ENCODE measurements at places on chromosomes 2 and 18.

DNA sequence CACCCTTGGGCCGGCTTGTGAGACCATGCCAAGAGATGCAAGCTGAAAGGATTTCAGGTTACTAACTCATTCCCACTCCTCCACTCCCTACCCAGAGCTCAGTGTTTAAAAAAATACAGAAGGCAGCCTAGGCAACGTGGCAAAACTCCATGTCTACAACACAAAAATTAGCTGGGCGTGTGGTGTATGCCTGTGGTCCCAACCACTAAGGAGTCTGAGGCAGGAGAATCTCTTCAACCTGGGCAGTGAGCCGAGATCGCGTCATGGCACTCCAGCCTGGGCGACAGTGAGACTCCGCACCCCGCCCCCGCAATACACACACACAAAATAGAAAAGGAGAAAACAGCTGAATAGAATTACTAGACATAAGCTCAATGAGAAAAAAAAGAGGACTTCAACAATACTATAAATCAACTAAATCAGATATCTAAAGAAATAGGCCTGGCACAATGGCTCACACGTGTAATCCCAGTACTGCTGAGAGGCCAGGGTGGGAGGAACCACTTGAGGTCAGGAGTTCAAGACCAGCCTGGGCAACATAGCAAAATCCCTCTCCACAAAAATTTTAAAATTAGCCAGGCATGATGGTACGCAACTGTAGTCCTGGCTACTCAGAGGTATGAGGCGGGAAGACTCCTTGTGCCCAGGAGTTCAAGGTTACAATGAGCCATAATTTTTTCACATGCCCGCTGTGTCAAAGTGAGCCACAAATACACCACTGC, 10.1 kb downstream of the IWS1 start:
- peak overlapping the region; percentile 58 for H3K27ac ChIP-seq
- peaks cover 37% of the 10 kb centered on the region for H3K4me1 ChIP-seq
- DNase-seq = no peak
- H3K27me3 ChIP-seq = no peaks in the 10 kb centered on the region
- no peak overlapping the region for H3K4me3 ChIP-seq

GRCh38 chr18:36352384-36352783, 54.9 kb downstream of the FHOD3 start:
- no peak overlapping the region for H3K27ac ChIP-seq
- peaks cover 19% of the 10 kb centered on the region for H3K4me1 ChIP-seq
- H3K27me3 ChIP-seq = no peaks in the 10 kb centered on the region
- no peaks in the 10 kb centered on the region for H3K36me3 ChIP-seq

- H3K4me1 ChIP-seq = peaks cover 15% of the 10 kb centered on the region
- H3K36me3 ChIP-seq = no peaks in the 10 kb centered on the region
- H3K27ac ChIP-seq = no peak overlapping the region
- DNase-seq = no peak
- no peaks in the 10 kb centered on the region for H3K27me3 ChIP-seq
Observed at GRCh38 chr2:166282154-166282553, 93.6 kb downstream of the SCN9A start.

GRCh38 chr18:72820571-72820970, 47.2 kb downstream of the NETO1 start:
- H3K36me3 ChIP-seq = no peaks in the 10 kb centered on the region
- H3K4me1 ChIP-seq = no peaks in the 10 kb centered on the region
- H3K27ac ChIP-seq = no peak overlapping the region
- no peaks in the 10 kb centered on the region for H3K27me3 ChIP-seq
- H3K4me3 ChIP-seq = no peak overlapping the region

DNA sequence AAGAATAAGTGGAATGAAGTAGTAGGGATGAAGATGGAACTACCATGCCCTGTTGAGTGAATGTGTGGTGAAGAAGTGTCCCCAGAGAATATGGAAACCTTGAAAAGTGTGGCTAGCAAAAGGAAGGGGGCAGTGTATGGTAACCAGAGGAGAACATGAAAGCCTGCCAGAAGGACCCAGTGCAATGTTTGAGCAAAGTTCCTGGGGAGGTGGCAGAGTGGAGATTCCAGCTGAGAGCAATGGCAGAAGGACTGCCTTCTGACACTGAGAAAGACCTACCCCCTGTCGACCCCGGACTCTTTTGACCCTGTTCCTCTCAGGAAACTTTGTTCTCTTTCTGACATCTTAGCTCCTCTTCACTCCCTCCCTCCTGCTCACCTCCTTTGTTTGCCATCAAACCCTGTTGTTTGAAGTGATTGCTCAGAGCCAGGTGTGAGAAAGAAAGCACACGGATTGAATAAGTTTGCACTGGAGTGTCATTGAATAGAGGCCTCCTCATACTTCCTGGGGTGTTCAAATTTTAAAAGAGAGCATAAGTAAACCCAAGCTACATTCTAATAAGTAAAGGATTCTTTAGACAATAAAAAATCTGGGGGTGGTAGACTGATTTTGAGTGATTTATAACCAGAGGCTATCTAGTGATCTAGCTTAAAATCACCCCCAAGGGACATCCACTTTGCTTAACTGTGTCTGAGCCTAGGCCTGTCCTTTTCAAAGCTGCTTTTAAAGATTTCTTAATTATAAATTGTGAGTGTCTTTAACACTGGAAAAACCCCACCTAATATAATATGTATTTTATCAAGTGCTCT, 57.1 kb downstream of the TRIB2 start:
- no peaks in the 10 kb centered on the region for H3K36me3 ChIP-seq
- peaks cover 37% of the 10 kb centered on the region for H3K4me1 ChIP-seq
- no peak overlapping the region for H3K27ac ChIP-seq
- H3K27me3 ChIP-seq = peaks cover 63% of the 10 kb centered on the region
- DNase-seq = peak; percentile 16
- no peak overlapping the region for H3K4me3 ChIP-seq

DNA sequence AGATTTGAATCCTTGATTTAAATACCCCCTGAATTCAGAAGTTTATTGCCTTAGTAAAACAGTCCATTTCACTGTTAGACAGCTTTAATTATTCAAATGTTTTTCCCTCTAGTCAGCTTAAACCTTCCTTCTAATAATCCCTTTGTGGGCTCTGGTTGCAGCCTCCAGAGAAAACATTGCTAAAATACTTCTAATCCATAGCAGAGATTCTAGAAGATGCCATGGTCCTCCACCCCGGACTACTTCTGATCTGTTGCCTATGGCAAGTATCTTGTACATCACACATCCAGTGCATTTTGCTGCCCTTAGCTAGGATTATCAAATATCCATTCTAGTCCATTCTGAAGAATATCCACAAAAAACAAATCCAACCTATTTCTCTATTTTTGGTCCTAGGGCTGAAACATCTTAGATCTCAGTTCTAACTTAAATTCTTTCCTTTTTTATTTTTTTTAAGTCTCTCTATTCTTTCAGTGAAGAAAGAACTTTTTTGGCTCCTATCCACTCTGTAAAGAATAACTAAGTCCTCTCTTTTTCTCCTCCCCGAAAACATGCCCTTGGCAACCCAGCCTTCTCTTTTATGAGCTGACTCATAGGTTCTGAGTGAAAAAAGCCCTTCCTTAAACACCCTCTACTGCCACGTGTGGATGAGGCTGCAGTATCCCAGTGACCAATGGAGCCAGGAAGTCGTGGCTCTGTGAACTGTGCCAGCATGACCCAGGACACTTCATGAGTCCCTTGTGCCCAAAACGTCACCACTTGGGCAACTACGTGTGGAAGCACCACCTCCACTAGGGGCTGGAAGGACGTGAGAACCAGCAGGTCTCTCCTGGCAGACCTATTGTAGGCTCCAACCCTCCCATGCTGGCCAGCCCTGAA, 349.8 kb downstream of the TNS1 start:
- no peaks in the 10 kb centered on the region for H3K36me3 ChIP-seq
- no peak for DNase-seq
- H3K4me1 ChIP-seq = peaks cover 8% of the 10 kb centered on the region
- no peak overlapping the region for H3K27ac ChIP-seq
- no peak overlapping the region for H3K4me3 ChIP-seq
- no peaks in the 10 kb centered on the region for H3K27me3 ChIP-seq

DNA sequence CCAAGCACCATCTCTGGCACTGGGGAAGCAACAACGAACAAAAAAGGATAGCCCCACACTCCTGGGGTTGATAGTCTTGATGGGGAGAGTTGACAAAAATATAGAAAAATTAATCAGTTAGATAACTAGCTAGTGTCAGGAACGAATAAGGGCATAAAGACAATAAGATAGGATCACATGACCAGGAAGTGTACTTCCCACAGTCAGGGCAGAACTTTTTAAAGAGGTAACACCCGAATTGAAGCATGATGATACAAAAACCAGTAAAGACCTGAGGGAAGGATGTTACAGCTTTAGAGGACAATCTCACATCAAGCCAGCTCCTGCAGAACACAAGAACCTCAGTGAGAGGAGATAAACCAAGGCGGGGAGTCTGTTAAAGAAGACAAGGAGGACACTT, 295.4 kb upstream of the CRIM1 start:
- H3K36me3 ChIP-seq = no peaks in the 10 kb centered on the region
- no peak for DNase-seq
- no peak overlapping the region for H3K27ac ChIP-seq

GRCh38 chr2:234459401-234460009, 37.4 kb downstream of the ARL4C start:
- H3K36me3 ChIP-seq = no peaks in the 10 kb centered on the region
- H3K4me1 ChIP-seq = no peaks in the 10 kb centered on the region
- DNase-seq = no peak
- no peak overlapping the region for H3K27ac ChIP-seq
- no peak overlapping the region for H3K4me3 ChIP-seq
- no peaks in the 10 kb centered on the region for H3K27me3 ChIP-seq

DNA sequence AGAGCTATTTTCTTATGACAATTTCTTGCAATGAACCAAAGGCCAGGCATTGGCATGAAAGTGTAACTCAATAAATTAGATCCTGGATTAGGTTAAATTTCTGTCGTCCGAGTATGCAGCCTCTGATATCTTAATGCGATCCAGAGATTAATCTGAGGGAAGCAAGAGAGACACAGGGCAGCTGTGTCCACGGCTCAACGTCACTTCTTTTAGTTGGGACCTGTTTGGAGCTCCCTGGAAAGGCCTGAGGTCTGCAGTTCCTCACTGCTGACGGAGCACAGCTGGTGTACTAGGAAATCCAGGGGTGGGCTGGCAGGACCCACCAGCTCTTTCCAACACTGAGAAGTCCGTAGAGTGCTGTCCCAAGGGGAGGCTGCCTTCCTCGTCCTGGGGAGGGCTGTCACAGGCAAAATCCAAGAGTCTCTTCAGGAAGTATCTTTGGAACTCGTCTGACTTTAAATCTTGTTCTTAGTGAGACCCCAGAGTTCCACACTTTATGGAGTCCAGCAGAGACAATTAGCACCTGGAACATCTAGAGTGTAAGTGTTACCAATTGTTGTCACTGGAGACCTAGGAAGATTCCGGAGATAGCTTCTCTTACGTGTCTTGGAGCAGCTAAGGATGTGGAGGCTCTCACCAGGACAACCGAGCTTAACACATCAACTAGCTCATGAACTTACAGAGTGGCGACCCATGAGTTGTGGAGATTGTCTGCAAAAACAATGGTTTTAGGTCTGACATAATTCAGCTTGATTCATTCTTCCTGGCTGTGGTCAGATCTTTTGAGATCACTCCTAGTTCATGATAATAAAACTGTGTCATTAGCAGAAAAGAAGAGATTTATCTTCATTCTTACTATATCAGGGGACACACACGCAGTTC, 173.7 kb downstream of the ACKR3 start:
- H3K27ac ChIP-seq = no peak overlapping the region
- no peaks in the 10 kb centered on the region for H3K36me3 ChIP-seq
- no peaks in the 10 kb centered on the region for H3K27me3 ChIP-seq
- H3K4me1 ChIP-seq = peaks cover 12% of the 10 kb centered on the region
- H3K4me3 ChIP-seq = no peak overlapping the region
- DNase-seq = no peak

DNA sequence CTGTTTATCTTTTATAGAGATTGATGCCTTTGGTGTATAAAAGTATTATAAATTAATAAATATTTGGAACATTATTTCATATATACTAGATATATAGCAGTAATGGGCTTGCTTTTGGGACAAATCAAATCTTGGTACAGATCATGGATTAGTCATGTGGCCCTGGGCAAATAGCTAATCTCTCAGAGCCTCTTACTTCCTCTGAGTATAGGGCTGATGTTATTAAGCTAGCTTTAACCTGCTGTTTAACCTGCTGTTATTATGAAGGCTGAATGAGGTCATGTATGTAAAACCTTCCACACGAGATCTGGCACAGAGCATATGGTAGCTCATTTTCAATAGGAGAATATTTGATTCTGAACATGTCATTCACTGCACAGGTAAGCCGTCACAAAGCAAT, 5.7 kb downstream of the ITGB6 start:
- H3K4me1 ChIP-seq = no peaks in the 10 kb centered on the region
- H3K27ac ChIP-seq = no peak overlapping the region
- DNase-seq = no peak
- H3K27me3 ChIP-seq = no peaks in the 10 kb centered on the region
- H3K36me3 ChIP-seq = no peaks in the 10 kb centered on the region

DNA sequence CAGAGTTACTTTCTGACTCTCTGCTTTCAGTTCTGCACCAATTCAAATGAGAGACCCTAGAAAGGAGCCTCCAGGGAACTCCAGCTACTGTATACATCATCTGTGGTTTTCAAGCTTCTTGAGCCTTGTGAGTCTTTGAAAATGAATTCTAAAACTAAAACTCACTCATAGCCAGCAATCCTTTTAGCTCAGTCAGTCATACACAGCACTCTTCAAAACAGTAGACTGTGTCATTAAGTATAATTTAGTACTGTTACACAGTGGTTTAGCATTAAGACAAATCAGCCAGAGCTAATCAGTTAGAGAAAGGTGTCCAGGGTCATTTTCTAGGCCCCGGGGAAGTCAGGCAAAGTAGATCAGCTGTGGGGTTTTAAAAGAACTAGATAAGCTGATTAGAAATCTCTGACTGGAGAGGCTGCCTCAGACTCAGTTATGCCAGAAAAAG, 322.1 kb upstream of the THUMPD2 start:
- no peaks in the 10 kb centered on the region for H3K36me3 ChIP-seq
- no peak overlapping the region for H3K27ac ChIP-seq
- no peaks in the 10 kb centered on the region for H3K27me3 ChIP-seq
- no peak overlapping the region for H3K4me3 ChIP-seq
- no peak for DNase-seq

DNA sequence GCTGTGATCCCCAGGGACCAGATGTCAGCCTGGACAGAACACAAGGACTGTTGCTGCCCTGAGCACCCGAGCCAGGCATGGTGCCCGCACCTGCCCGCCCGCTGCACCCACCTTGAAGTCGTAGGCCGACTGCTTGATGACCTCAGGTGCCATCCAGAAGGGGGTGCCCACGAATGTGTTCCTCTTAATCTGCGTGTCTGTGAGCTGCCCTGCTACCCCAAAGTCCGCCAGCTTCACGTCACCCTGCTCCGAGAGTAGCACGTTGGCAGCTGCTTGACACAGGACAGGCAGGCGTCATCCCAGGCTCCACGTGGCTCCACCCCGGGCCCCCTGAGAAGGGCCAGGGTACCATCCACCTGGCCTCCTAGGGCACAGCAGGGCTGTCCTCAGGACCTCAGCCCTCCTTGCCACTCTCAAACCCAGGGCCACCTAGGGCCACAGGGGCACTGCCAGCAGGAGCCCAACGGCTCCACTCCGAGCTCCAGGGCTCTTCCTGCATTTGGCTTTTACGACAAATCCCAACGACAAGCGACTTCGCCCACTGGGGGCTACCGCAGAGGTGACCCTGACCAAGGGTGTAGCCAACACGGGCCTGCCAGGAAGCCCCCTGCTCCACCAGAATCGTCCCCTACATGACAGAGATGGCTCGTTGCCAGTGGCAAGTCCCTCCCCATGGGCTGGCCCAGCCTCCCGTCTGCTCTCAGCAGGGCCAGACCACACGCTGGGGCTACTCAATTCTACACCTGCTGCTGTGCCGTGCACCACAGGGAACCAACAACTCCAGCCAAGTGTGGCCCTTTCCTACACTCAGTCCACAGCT, 9.0 kb downstream of the STK25 start:
- H3K36me3 ChIP-seq = no peaks in the 10 kb centered on the region
- H3K4me1 ChIP-seq = no peaks in the 10 kb centered on the region
- H3K27ac ChIP-seq = no peak overlapping the region
- DNase-seq = no peak
- no peak overlapping the region for H3K4me3 ChIP-seq

Measured in GM23338 (cell line).